DMS 273 treated with DMSO at 0.1 percent for 48 hours (cell line): ENCODE measurements at places on chromosomes 6 and 20.

- DNase-seq, result no peak
These were observed 1.1 kb downstream of the HFE start for GRCh38 chr6:26088344-26088743.

DNA sequence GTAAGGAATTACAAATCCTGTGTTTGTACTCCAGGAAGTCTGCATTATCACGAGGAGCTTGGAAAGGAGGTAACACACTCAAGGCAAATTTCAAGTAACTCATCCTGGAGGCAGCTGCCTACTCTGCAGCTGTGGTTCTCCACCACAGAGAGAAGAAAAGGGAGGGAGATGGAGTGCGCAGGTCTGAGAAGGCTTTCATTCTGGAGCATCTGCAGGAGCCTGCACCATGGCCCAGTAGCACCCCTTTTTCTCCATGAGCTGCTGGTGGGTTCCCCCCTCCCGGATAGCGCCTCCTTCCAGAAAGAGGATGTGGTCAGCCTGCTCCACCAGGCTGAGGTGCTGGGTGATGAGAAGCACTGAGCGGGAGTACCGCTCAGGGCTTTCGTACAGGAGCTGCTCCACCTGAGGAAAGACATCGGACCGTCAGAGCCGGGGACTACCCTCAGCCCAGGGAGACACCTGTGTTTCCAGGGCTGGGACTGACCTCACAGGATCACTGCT, 1.6 kb upstream of the PSMB8 start:
- DNase-seq, result no peak

- DNase-seq, result no peak
These were observed 194.3 kb upstream of the MARCKS start for GRCh38 chr6:113662688-113663333.

- no peak for DNase-seq
These were observed 56.8 kb downstream of the PRDM1 start for GRCh38 chr6:106142876-106143431.

GRCh38 chr6:142960098-142960497, 15.1 kb upstream of the HIVEP2 start:
- no peak for DNase-seq

DNA sequence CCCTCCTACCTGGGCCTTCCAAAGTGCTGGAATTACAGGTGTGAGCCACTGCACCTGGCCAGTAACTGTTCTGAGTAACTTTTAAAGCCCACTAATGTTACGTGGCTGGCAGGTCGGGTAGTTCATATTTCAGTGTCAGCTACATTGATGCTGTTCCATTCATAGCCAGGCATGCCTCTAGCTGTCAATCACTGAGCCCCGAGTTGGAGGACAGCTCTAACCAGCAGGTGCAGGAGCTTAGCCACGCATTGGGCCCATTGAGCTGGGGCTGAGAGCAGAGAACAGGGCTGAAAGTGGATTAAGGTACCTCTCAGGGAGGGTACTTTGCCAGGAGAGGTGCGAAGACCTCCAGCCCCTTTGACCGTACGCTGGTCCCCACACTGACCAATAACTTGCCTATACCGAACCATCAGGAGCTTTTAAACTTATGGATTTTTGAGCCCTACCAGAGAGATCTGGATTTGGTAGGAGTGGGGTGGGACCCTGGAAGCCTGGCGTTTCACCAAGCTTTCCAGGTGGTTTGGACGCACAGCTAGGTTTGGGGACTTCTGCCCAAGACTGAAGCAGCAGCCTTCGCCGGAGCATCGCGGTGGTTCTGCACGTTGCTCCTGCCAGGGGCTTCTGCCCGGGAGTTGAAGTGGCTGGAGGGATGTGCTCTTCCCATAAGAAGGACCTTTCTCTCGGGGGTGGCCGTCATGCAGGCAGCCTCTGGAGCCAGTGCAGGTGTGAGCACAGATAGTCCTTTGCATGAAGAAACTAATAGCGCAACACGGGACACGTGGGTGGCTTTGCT, 82.6 kb downstream of the SERAC1 start:
- DNase-seq, result no peak

DNA sequence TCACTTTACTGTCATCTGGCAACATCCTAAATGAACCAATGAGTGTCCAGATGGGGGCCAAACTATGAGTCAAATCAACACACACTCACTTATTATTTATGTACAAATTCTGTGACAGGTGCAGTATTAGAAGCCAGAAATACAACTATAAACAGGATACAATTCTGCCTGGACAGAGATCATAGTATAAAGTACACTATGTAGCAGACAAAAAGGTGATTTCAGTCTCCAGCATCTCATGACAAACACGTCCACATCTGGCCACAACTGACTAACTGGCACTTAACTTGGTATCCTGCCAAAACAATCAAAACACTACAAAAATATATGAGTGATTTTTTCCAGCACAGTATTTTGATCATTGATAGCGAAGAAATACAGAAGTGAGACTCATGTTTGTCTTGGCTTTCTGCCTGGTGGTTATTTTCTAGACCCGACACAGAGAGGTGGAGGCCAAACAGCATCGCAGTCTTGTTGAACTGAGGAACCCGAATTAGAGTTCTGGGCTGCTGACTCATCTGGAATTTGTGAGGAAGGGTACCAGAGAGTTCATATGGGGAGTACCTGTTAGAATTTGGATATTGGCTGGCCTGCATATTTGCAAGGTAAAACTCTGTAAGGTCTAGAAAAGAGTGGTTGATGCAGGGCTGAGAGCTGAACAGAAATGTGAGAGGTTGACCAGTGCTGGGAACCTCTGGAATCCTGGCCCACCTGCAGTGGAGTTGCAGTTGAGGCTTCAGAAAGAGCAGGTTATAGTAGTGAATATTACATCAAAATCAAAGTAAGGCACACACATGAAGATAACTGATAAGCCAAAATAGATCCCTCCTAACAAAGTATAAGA, 475.2 kb downstream of the PTPRT start:
- no peak for DNase-seq

- DNase-seq, result no peak
These were observed 43.6 kb upstream of the SLC22A23 start for GRCh38 chr6:3500262-3501014.

GRCh38 chr20:63252284-63252711, 2.0 kb downstream of the NKAIN4 start:
- DNase-seq, result no peak

DNA sequence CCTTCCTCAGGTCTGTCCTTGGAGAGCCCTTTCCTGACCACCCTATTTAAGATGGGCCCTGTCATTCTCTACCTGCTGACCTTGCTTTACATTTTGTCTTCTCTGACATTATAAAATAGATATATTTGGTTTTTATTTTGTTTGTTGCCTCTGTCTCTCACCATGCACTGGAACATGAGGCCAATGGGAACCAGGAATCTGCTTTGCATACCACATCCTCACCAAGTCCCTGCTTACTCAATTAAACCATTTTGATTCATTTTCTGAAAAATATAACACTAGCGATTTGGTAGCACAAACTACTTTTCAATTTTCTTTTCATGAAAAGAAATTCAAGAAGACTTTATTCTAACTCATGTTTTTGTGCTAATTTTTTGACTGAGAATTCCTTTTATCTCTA, 32.8 kb upstream of the POPDC3 start:
- DNase-seq, result no peak
